ENCODE measurements at places on chromosomes 2 and 18. TPM values are rescaled to one million over a fixed set of nuclear protein-coding genes. Genes with fewer than 3 reads are reported as not detected.

Gene HOXD12
- total RNA-seq: not detected

Gene POTEC
- not detected for total RNA-seq

Gene OR6B2
- total RNA-seq: not detected

Gene CTNNA2
- total RNA-seq: 4.3 TPM

Gene SIGLEC15
- total RNA-seq: 0.19 TPM

Gene SGO2
- 4.9 TPM for total RNA-seq

Gene FBLN7
- total RNA-seq: not detected

Gene MROH2A
- not detected for total RNA-seq

Gene TUBA3E
- not detected for total RNA-seq

Gene FHOD3
- total RNA-seq: 6.1 TPM

Gene SRBD1
- 9.5 TPM for total RNA-seq

Gene CCDC150
- 4.4 TPM for total RNA-seq

Gene PLGLB1
- total RNA-seq: 0.59 TPM

Gene CREB1
- total RNA-seq: 63.3 TPM

Gene HADHB
- total RNA-seq: 116 TPM

Gene GCG
- not detected for total RNA-seq

Gene SERPINB11
- not detected for total RNA-seq

Gene VPS4B
- 65.5 TPM for total RNA-seq
